Stimulated activated CD8-positive, alpha-beta memory T cell treated with anti-CD3 and anti-CD28 coated beads, Interleukin-7, amount 100 ng/mL, for 4 hours (primary cell): ENCODE measurements at places on chromosomes 3 and 15.

- no peak for DNase-seq
These were observed 39.0 kb upstream of the BLM start for GRCh38 chr15:90677807-90678790.

DNA sequence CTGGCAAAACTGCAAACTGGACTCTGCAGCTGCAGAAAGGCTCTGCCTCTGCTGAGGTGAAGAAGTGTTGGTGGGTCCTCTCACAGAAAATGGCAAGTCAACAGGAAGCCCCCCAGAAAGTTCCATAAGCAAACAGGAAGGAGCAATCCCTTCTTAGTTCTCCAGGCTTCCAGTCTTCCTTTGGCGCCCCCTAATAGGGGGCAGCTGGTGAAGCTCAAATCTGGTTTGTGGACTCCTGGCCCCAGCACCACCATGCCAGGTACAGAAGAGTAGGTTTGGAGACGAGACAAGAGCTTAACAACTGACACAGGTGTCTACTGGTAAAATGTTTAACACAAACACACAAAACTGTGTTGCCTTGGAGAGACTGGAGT is 35.5 kb downstream of the LEO1 start:
- no peak for DNase-seq

DNA sequence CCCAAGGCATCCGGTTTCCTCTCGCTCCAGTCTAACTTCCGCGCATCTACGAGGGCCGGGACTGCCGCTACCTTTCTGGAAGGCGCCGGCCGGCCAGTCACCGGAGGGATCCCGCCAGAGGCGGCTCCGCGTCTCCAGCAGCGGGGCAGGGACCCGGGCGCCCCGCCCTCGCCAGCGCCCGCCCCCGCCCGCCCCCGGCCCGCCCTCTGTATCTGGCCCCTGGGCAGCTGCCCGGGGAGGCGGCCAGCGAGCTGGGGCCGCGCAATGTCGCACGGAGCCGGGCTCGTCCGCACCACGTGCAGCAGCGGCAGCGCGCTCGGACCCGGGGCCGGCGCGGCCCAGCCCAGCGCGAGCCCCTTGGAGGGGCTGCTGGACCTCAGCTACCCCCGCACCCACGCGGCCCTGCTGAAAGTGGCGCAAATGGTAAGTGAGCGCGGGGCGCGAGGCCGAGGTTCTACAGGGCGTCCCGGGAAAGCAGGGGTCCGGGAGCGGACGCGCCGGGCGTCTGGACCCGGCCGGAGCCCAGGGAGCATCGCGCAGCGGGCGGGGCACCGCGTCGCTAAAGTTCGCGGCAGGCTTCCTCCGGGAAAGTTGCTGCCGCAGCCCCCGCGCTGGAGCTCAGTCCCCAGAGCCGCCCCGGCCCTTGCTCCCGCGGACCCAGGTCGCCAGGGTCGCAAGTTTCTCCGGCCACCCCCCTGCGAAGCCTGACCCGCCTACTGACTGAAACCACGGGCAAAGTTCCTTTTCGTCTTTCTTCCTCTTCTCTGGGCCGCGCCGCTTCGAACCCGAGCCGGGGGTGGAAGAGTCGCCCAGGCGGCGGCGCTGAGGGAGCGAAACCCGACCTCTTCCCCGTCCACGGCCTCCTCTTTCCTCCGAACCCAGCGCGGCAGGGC is at the start of gene CMTM7:
TSS of gene CMTM7 (plus strand) at position 211 of the 893 bp plus-strand sequence. CDS start at position 265, 54 bp downstream.
- no peak for DNase-seq

- no peak for DNase-seq
These were observed 19.8 kb upstream of the CNTN4 start for GRCh38 chr3:2078821-2079220.

DNA sequence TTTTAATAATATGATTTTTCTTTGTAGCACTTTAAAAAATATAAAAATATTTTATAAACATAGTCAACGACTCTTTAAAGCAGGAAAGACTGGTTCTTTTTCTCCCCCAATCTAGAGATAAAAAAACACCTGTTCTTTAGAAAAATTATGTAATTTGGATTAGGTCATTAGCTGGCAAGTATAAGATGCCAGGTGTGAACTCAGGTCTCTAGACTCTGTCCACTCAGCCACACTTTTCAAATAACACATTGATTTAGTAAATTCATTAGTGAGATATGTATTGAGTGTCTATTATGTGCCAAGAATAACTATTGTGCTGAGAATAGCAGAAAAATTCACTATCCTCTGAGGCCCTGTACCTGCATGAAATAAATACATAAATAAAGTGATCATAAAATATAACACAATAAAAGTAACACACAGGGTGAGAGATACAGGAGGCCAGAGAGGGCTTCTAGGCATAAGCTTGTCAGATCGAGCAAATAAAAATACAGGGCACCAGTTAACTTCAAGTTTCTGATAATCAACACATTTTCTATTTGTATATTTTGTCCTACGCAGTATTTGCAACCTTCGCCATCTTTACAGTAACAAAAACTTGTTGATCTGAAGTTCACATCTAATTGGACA is 867.1 kb upstream of the GBE1 start:
- no peak for DNase-seq

DNA sequence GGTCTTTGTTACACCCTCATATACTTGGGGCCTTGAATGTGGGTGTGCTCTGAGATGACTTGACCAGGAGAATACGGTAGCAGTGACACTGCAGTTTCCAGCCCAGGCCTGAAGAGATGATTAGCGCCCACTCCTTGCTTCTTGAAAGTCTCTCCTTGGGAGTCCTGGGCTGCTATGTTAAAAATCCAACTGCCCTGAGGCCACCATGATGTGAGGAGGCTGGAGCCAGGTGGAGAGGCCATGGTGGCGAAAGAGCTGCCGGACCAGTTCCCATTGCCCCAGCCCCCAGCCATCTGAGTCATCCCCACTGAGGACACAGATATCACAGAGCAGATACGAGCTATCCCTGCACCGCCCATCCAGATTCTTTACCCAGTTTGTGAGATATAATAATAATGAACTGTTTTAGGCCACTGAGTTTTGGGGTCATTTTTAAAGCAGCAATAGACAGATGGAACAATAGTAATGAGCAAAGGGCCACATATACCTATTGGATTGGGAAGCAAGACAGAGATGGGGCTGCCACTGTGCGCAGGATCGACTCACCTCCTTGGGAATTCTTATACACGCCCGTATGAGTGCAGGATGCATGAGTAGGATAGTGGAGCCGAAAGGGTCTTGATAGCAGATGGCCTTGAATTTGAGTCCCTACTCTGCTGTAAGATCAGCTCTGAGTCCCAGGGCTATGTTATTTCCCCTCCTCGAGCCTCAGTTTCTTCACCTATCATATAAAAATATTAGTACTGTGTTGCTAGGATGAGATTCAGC is 12.1 kb upstream of the GATA2 start:
- DNase-seq: no peak

DNA sequence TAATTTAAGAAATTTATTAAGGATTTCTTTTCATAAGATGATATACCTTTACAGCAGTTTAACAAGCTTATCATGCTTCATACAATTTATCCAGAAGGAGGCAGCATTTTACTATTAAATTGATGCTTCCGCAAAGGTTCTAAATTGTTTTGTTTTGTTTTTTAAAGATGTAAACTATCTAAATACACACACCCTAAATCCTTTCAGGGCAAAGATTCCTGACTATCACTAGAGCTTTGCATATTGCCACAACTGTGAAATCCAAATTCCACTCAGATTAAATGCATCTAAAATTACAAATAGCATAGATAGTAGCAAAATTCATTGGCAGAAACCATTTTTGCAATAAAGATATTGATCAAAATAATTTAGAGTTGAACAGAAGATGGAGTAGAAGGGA is 44.5 kb upstream of the CCNL1 start:
- no peak for DNase-seq

DNA sequence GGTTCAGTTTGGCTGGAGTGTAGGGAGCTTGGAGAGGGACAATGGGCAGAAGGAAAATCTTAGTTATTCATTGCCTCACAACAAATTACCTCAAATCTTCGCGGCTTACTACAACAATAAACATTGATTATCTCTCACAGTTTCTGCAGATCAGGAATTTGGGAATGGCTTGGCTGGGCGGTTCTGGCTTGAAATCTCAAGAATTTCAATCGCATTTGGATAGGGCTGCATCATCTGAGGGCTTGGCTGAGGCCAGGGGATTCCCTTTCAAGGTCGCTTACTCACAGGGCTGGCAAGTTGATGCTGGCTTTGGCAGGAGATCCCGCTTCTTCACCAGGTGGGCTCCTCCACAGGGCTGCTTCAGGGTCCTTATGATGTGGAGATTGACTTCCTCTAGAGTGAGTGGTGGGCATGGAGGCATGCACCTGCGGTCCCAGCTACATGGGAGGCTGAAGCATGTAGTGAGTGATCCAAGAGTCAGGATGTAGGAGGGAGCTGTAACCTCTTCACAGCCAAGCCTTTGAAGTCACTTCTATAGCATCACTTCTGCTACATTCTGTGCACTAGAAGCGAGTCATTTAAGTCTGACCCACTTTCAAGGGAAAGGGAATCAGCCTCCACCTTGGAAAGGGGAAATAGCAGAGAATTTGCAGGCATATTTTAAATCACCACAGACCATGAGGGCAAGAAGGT is 63.1 kb downstream of the CDC25A start:
- no peak for DNase-seq

- no peak for DNase-seq
These were observed 62.8 kb downstream of the THBS1 start for GRCh38 chr15:39643727-39644126.

GRCh38 chr15:39534996-39535395 is 45.9 kb upstream of the THBS1 start:
- no peak for DNase-seq

GRCh38 chr15:60840306-60840702 is 361.4 kb upstream of the ICE2 start:
- no peak for DNase-seq

DNA sequence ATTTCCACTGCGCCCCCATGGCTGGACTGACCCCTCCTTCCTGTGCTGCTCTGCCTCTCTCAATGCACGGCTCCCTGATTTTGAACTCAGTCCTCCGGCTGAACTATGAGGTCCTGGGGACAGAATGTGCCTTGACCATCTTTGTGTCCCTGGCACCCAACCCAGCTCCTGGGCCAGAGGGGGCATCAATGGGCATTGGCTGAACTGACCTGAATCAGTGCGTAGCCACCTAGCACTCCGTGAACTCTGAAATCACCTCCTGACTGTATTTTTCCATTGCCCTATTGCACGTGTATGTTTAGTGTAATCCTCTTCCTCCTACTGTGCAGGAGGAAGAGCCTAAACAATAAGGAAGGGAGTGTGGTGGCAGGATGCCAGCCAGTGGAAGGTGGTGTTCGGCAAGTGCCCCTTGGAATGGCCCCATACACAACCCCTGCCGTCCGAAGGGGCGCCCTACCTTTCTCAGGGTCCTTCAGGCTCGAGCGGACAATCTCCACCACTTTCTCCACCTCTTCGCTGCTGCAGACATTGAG is 33.5 kb downstream of the BDH1 start:
- no peak for DNase-seq

- no peak for DNase-seq
These were observed 364.2 kb downstream of the RBMS3 start for GRCh38 chr3:29644956-29645636.

DNA sequence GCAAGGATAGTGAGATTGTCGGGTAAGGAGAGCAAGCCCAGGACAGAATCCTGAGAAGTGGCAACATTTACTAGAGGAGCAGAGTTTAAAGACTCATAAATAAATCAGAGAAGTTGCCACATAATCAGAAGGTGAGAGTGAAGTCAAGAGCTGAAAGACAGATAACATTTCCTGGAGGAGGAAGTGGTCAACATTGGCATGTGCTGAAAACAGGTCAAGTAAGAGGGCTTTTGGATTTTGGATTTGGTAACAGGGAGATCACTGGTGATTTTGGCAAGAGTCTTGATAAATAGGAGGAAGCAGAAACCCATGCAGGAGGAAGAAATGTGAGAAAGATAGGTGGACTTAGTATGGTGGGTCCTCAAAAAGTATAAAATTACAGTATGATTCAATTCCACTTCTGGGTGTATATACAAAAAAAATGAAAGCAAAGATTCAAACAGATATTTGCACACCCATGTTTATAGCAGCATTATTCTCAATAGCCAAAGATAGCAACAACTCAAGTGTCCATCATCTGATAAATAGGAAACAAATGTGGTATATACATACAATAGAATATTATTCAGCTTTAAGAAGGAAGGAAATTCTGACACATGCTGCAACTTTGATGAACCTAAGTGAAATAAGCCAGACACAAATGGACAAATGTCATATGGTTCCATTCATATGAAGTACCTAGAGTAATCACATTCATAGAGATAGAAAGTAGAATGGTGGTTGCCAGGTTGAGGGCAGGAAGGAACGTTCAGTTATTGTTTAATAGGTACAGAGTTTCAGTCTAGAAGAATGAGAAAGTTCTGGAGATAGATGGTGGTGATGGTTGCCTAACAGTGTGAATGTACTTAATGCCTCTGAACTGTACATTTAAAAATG is 27.3 kb upstream of the MBNL1 start:
- no peak for DNase-seq

DNA sequence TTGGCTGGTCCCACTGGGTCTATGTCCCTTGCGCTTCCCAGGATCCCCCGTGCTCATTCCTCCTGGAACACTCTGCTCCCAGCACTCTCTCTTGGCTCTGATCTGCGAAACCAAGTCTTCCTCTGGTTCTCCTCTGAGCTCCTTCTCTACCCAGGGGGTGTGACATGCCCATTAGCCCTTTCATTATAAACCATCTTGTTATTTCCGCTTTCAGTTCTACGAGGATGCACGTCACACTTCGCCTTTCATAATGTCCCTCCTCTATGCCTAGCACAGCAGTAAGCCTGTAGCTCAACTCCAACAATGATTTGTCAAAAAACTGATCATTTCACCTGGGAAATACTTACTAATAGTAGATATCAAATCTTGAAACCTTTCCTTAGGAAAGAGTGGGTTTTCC is 52.0 kb upstream of the RAD18 start:
- no peak for DNase-seq

DNA sequence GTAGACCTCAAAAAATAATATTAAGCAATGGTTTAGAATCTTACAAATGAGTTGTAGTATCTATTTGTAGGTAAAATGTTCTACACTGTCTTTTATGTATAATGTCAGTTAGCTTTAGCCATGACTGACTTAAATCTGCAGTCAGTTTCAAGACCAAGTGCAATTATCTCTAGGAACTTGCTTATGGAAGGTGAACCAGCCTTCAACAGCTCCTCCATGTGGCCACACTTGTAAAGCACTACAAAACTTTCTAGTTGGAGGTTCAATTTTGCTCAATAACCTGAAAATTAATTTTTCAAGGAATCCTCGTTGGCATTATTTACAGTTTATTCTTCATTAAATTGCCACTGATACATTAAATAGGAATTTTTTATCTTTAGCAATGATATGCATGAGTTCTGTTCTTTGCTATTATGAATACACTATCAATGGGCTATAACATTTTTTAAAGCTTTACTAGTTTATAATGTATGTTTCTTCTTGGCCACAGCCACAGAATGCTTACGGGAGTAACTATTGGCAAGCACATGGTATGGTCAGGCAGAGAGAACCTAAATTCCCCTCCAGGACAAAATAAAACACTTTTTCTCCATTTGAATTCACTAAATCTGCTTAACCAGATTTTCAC is 315.3 kb upstream of the UBE2E2 start:
- DNase-seq: no peak

DNA sequence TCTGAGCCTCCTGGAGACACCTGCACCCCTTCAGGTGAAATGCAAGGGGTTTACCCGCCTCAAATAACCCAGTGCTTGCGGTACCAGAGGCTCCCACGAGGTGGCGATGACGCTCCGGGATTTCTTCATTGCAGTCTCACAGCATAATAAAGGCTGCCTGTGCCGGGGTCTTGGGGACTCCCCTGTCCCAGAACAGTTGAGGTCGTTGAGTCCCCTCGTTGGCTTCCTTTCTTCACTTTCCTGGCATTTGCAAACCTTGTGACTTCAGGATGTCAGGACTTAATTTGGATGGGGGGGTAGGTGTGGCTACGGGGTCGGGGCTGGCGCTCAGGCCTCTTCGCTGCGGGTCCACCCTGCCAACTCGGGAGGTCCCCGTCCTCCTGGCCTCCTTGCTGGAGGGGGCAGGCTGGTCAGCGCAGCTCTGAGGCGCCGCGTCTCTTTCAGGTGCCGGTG is 1.3 kb downstream of the GNAT1 start:
- DNase-seq: peak; percentile 63
